ENCODE measurements at places on chromosomes 5 and 9.
A peak's percentile ranks its signal among the peaks of the same experiment; 100 is the strongest.

DNA sequence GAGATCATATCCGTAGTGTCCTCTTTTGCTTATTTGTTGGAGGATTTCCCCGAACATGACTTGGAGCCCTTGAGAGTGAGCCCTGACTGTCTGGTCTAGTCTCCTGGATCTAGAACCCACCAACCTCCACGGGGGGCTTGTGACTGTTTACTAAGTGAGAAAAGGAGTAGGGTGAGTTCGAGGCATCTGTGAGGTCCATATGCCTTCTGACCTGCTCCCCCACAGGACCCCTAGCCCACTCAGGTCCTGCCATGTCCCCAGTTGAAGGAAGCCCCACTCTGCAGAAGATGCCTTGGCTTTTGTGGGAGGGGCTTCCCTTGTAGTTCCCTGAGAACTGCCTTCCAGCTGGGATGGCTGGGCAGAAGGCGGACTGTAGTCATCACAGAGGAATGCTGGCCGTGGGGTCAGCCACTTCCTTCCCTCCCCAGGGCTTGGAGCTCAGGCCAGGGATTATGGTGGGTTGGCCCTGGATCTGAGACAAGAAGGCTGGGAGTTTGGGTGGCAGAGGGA, 7.0 kb upstream of the IRF1 start:
- DNase-seq, result peak; percentile 95

- DNase-seq, result no peak
Observed at GRCh38 chr5:142491270-142491669, 166.4 kb upstream of the SPRY4 start.

DNA sequence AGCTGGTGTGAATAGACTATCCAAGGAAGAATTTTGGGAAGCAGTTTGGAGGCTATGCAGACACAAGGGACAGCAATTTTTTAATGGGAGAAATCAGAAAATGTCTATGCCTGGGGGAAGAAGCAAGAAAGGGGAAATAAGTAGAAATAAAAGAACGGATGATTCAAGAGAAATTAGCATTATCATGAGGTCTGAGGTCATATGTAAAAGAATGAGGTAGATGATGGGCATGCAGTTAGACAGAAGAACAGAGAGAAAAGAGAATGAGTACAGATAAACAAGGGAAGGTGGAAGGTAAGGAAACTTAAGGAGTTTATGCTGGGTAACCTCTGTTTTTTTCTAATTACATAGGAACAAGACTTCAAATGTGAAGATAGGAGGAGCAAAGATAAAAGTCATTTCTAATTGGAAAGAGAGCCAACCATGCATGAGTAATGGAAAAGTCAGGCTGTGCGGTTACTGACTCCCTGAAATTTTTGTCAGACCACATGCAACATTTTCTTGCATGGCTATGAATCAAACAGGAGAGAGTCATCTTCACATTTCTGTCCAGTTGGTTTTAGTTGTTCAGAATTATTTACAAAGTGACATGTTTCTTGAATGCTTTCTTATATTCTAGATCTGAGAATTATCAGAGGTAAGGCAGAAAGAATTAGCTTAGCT, 101.0 kb upstream of the PIK3R1 start:
- DNase-seq, result peak; percentile 84

- DNase-seq, result peak; percentile 79
Observed at GRCh38 chr9:15211160-15211814, 95.7 kb downstream of the TTC39B start.

DNA sequence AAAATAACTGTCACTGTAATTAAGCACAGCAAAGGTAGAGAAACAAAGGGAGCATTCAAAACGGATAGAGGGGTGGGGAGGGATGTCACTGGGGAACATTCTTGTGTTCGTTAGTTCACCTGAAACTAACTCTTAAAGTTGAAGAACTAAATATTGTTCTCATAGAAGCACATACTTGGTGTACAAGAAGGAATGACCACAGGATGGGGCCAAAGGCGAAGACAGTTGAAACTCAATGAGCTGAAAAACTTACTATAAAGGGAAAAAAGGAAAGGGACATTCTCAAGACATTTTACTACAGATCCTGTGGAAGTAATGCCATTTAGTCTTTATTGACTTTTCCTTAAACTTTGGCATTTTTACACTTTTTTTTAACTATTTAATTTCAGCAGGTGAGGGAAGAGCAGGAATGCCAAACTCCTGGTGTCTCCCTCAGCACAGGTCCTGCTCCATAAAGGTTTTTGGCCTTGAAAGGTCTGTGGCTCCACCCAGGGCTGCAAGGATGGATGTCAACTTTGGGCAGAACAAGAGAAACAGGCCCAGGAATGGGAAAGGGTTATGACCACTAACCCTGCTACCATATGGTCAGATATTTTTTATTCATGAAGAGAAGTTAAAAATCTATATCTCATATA, 197.6 kb upstream of the RASA1 start:
- peak; percentile 77 for DNase-seq

GRCh38 chr9:23825700-23826099, 340 bp downstream of the ELAVL2 start:
- no peak for DNase-seq

- peak; percentile 88 for DNase-seq
Observed at GRCh38 chr5:77282337-77283027, 72.0 kb downstream of the PDE8B start.

DNA sequence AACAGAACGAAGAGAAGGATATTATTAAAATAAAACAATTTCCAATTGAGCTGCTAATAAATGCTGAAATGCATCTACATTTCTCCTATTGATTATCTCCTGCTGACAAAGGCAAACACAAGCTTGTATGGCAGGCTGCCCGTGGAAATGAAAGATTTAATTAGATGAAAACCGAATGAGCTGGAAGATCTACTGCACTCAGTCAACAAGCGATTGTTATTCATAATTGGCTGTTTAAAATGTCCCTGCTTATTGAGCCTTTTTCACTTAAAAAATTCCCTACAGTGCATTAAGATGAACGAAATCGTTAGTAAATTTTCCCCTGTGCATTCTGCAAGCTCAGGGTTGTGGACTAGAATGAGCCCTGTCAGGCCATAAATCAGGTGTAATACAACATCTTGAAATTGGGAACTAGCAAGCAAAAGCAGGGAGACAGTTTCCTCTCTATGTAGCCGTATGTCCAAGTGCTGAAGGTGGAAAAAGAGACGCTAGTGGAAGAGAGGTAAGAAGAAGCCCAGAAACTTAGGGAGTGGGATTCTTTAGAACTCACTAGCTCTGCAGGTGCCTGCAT, 28.5 kb upstream of the KIF4B start:
- no peak for DNase-seq

Data from IMR-90 (cell line).